ENCODE measurements at places on chromosomes 5 and 9. TPM values are rescaled to one million over a fixed set of nuclear protein-coding genes. Genes with fewer than 3 reads are reported as not detected.
A peak's percentile ranks its signal among the peaks of the same experiment; 100 is the strongest.

DNA sequence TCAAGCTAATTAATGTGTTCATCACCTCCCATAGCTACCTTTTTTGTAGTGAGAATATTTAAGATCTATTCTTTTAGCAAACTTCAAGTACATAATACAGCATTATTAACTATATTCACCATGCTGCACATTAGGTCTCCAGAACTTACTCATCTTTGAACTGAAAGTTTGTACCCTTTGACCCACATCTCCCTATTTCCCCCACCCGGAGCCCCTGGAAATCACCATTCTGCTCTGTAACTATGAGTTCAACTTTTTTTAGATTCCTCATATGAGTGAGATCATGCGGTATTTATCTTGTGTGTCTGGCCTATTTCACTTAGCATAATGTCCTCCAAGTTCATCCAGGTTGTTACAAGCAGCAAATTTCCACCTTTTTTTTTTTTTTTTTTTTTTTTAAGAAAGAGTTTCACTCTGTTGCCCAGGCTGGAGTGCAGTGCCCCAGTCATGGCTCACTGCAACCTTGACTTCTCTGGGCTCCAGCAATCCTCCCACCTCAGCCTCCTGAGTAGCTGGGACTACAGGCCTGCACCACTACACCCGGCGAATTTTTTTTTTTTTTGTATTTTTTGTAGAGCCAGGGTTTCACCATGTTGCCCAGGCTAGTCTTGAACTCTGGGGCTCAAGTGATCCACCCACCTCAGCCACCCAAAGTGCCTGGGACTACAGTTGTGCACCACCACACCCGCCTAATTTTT is 100.4 kb upstream of the SAP30L start:
- no peak for DNase-seq

DNA sequence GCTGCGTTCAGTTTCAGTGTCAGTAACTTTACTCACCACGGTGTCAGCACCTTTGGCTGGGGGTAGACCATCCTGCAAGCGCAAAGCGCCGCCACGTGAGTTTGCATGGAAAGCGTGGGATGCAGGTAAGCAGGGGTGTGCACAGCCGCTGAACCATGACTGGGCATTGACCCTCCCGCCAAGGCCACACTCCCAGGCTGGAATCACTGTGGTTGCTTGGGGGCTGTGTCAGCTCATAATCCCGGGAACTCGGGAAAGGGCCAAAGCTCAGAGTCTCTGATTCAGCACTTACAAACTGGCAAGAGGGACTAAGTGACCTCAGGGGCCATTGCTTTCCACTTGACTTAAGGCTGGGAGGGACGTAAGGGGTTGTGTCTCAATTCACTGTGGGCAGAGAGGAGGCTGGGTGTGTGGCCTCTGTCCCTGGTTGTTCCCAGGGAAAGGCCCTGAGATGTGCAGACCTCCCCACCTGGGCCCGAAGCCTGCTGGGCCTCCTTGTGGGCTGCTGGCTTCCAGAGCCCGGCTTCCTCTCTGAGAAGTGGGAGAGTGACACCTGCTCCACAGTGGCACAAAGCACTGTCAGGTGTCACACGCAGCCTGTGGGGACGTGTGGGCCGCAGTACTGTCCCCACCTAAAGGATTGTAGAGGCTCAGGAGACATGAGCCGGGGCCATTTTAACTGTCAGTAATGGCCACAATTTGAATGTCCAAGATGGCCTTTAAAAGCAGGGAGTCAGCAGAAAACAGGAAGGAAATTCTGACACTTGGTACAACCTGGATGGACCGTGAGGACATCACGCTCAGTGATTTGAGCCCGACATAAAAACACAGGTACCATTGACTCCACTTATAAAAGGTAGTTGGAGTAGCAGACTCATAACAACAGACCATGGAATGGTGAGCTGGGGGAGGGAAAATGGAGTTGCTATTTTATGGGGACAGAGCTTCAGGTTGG is 16.7 kb downstream of the ABO start:
- no peak for DNase-seq

GRCh38 chr5:151047814-151048425 is 27.5 kb downstream of the GPX3 start:
- no peak for DNase-seq

- DNase-seq, result peak; percentile 94
Measured at GRCh38 chr9:70420441-70421271, 6.2 kb upstream of the KLF9 start.

DNA sequence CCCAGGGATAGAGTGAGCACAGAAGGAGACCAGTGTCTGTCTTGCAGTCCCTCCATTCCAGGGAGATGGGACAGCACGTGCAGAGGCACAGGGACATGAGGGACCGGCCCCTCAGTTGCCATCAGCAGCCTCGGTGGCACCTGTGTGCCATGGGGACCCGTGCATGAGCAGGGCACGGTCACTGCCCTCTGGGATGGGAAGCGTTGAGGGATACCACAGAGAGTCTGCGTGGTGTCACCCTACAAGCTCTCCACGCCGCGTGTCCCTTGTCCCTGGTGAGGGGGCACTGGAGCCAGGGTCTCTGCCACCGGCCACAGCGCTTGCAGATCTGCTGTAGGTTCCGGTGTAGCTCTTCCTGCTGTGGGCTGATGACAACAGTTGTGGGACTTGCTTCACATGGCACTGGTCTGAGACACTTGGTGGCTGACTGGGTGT is 108.1 kb downstream of the CACNA1B start:
- no peak for DNase-seq

GRCh38 chr5:111830333-111830732 is 73.3 kb upstream of the NREP start:
- DNase-seq, result no peak

GRCh38 chr5:95874246-95874645 is 51.7 kb upstream of the GLRX start:
- no peak for DNase-seq

DNA sequence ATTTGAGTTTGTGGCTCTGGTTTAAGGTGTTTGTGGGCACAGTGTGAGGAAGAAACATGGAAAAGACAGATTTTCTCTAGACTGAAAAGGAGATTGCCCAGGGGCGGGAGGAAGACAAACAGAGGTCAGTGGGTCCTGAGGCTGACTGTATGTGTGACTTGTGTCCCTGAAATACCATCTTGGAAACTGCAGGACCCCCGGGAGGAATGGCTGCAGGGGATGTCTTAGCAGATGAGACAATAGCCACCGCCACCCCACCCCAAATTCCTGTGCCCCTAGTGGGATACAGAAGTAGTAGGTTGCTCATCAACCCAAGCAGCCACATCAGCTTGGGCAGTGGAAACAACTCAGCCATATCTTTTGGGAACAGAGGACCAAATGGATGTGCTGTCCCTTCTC is 1.7 kb upstream of the PSAT1 start:
- no peak for DNase-seq

The DNM1 gene
- total RNA-seq, result 11.3 TPM

The DAB2 gene
- 67.3 TPM for total RNA-seq

The ZNF658 gene
- total RNA-seq, result 8.7 TPM
